Omental fat pad (tissue), 4 donors: ENCODE measurements at places on chromosomes 1 and 21. TPM values are rescaled to one million over a fixed set of nuclear protein-coding genes. Genes with fewer than 3 reads are reported as not detected.

The TSPAN1 gene
- total RNA-seq, result 1.2 TPM

The FCRL6 gene
- 1.0 TPM for total RNA-seq

The SLAMF8 gene
- total RNA-seq, result 8.9 TPM

The A3GALT2 gene
- not detected for total RNA-seq

The IPO9 gene
- 19.7 TPM for total RNA-seq

The TMEM82 gene
- not detected for total RNA-seq

The VTCN1 gene
- total RNA-seq, result not detected

The HUNK gene
- total RNA-seq, result 0.95 TPM

The SPOCD1 gene
- total RNA-seq, result 23.9 TPM

The OR2L8 gene
- total RNA-seq, result not detected

The RNF220 gene
- 88.0 TPM for total RNA-seq

The ABCB10 gene
- 13.8 TPM for total RNA-seq

The ITGB3BP gene
- total RNA-seq, result 6.6 TPM

The FCRL4 gene
- not detected for total RNA-seq

The OR10R2 gene
- not detected for total RNA-seq

The GNAT2 gene
- not detected for total RNA-seq

The LRRN2 gene
- total RNA-seq, result 3.5 TPM

The SLC45A1 gene
- total RNA-seq, result 0.84 TPM

The KLHL21 gene
- 98.5 TPM for total RNA-seq

The B3GALT6 gene
- 23.0 TPM for total RNA-seq

The OR14A16 gene
- total RNA-seq, result not detected

The BEND5 gene
- 0.47 TPM for total RNA-seq

The SIM2 gene
- total RNA-seq, result not detected

The DNALI1 gene
- 4.9 TPM for total RNA-seq

The PCSK9 gene
- 0.88 TPM for total RNA-seq

The HFM1 gene
- total RNA-seq, result 0.50 TPM

The PSRC1 gene
- total RNA-seq, result 8.7 TPM

The RYR2 gene
- total RNA-seq, result 0.19 TPM

The VHLL gene
- total RNA-seq, result not detected

The FOXJ3 gene
- 57.3 TPM for total RNA-seq

The EDEM3 gene
- 72.5 TPM for total RNA-seq

The KRTAP19-2 gene
- not detected for total RNA-seq

The TSPEAR gene
- 0.19 TPM for total RNA-seq
